ENCODE measurements at places on chromosomes 1 and 21.
A peak's percentile ranks its signal among the peaks of the same experiment; 100 is the strongest.

DNA sequence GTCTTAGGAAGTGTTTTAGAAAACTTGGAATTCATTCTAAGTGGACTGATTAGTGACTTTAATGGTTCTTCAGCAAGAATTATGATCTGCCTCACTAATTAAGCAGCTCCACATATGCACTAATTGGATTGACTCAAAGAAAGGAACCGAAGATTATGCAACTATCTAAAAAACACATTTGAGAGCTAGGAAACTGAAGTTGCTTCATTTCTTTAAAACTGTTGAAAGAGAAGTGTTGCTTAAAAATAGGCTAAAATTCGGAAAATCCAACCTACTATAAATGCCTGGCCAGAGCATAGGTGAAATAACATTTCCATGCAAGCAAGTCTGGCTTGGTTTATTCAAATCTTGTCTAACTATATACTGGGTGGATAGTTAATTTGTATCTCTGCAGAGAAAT lies 502.9 kb upstream of the ZRANB2 start:
- no peak for DNase-seq

GRCh38 chr1:212225416-212225815 lies 59.8 kb upstream of the PPP2R5A start:
- no peak for DNase-seq

DNA sequence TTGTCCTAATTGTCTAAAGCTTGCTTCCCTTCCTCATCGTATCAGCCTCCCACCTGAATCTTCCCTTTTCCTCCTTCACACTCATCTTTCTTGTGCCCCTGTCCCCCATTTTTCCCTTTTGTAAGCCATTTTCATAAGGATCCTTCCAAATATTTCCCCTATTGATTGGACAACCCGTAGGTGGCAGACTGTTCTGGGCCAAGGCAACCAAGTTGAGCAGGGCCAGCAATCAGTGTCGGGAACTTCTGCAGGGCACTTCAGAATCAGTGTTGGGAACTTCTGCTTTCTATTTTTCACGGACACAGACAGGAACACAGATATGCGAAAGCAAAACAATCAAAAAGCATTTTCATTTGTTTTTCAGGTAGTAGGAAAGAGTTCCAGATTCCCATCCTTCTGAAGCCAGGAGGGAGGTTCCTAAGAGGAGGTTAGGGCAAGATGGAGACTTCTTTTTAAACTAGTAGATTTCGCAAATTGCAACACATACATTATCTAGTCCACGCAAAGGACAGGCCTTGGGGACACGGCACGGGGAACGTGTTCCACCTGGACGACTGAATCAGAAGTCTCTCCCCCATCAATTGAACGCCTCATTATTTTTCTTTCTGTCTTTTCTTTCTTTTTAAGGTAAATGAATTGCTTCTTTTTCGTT lies 691 bp upstream of the MPZL1 start:
- DNase-seq: no peak

- DNase-seq: no peak
Observed at GRCh38 chr21:41256771-41257702, 59.6 kb upstream of the FAM3B start.

GRCh38 chr1:43348809-43349593 lies 9.8 kb upstream of the CDC20 start:
- peak; percentile 85 for DNase-seq

DNA sequence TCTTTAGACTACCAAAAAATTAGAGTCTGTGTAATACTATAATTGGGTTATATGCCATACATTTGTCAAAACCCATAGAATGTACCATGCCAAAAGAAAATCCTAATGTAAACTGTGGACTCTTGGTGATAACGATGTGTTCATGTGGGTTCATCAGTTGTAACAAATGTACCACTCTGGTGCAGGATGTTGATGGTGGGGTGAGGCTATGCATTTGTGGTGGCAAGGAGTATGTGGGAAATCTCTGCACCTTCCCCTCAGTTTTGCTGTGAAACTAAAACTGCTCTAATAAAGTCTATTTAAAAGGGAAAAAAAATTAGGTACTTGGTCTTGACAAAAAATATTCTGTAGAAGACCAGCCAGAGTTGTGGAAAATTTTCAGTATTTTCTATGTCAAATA lies 43.4 kb downstream of the INKA2 start:
- DNase-seq: no peak

DNA sequence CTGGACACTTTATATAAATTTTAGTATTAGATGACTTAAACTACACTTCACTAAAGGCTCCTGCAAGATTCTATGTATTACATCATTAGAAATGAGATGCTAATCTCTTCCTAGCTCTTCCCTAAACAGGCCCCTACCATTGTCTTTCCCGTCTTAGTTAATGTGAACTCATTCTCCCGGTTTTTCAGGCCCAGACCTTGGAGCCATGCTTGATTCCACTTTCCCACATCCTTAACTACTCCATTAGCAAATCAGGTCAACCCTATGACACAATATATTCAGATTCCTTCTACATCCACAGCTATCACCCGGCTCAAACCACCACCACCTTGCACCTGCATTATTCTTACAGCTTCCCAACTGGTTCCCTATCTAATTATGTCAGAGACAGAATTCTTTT lies 73.3 kb downstream of the NVL start:
- no peak for DNase-seq

GRCh38 chr21:35520856-35521255 lies 471.8 kb upstream of the RUNX1 start:
- no peak for DNase-seq

DNA sequence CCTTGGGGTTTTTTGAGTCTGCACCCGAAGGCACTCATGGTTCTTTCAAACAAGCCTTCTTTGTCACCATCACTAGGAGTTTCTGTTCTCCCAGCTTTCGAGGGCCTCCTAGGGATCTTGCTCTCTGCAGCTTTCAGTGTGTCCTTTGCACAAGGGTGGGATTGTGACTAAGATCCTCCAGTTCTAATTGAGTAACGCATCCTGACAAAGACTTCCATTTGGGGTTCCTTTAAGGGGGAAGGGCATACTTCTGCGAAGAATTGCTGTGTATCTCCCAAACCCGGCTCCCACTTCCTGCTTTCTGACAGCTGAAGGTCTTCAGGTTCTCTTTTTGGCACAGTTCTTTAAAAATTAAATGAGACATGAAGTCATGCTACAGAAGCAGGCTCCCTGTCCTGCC lies 139.4 kb downstream of the EDEM3 start:
- DNase-seq: no peak

DNA sequence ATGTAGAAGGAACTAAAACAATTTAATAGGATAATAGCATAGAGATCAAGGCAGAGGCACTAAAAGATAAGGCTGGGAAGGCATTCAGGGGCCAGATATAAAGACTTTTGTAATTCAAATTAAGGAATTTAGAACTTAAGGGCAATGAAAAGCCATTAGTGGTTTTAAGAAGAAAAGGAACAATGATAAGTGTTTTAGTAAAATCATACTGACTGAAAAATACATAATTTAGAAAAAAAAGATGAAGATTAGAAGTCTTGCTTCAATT lies 14.1 kb upstream of the RGS2 start:
- DNase-seq: no peak

DNA sequence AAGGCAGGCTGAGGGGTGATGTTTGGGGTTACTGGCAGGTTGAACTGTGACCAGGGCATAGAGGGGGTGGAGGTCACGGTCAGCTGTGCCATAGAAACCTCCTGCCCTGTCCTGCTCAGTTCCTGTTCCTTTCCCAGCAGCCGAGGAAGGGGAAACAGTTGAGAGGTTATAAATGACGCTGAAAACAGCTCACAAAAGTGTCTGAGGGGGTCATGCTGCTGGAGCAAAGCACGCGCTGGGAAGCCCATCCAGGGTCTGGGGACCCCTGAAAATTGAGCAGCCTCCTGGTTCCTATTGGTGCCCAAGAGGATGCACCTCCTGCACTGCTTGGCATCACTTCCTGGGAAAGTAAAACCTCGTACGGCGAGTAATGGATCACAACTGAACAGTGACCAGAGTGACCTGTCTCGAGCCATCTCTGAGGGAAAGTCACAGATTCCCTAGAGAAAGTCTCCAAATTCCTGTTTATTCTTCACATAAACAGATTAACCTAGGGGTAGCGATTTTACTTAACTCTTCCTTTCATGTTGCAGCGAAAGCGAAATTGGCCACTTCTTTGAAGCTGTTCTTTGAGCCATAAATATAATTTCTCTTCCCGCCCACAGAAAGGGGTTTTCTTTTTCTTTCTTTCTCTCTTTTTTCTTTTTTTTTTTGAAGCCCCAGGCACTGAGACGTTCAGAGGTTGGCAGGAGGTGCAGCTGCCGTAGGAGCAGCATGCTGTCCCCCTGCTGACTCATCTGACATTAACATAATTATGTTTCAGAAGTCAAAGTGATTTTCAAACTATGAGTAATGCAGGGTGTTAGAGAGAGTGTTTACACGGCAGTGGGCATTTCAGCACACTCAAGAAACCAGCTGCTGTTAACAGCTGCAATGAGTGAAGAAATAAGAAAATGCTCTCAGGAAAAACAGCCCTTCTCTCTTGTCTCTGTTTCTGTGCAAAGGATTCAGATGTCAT lies 41.8 kb upstream of the ATF3 start:
- no peak for DNase-seq
